ENCODE measurements at places on chromosomes 2 and 18.

DNA sequence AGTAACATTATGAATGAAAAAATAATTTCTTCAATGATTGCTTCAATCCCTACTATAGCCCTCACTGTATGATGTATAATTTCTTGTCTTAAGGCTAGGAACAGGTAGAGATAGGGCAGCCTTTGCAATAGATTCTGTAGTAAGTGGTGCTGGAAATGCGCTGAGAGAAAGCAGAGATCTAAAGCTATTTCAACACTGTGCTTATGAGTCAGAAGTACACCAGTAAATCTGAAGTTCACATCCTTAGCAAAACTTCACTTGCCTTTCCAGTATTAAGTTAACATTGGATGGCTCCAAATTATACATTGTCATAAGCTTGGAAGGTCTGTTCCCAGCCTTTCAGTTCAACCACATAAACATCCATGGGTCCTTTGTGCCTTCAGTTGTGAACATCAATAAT is 178.2 kb upstream of the EPHA4 start:
- no peak for DNase-seq

GRCh38 chr2:239793086-239793485 is 232.1 kb downstream of the NDUFA10 start:
- no peak for DNase-seq

DNA sequence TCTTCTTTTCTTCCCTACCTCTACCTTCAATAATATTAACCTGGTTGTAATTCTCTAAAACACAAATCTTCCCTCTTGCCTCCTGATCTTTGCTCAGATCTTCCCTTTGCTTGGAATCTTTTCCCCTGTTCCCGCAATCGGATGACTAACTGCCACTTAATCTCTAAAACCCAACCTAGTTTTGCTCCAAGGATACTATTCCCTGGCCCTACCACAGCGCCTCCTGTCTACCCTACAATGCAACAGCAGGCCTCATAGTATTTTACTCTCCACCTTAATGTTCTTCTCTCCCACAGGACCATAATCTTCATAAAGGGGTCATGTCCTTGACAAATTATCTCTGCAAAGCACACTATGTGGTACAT is 246.8 kb upstream of the TNP1 start:
- no peak for DNase-seq

- DNase-seq, result no peak
These were observed 39.2 kb downstream of the GREB1 start for GRCh38 chr2:11572996-11573395.

- DNase-seq, result no peak
These were observed 122.5 kb upstream of the HDAC4 start for GRCh38 chr2:239523147-239523953.

GRCh38 chr2:224909885-224910573 is 132.2 kb downstream of the DOCK10 start:
- DNase-seq, result peak; percentile 45

GRCh38 chr2:143899987-143900386 is 619.9 kb downstream of the ZEB2 start:
- DNase-seq, result no peak

DNA sequence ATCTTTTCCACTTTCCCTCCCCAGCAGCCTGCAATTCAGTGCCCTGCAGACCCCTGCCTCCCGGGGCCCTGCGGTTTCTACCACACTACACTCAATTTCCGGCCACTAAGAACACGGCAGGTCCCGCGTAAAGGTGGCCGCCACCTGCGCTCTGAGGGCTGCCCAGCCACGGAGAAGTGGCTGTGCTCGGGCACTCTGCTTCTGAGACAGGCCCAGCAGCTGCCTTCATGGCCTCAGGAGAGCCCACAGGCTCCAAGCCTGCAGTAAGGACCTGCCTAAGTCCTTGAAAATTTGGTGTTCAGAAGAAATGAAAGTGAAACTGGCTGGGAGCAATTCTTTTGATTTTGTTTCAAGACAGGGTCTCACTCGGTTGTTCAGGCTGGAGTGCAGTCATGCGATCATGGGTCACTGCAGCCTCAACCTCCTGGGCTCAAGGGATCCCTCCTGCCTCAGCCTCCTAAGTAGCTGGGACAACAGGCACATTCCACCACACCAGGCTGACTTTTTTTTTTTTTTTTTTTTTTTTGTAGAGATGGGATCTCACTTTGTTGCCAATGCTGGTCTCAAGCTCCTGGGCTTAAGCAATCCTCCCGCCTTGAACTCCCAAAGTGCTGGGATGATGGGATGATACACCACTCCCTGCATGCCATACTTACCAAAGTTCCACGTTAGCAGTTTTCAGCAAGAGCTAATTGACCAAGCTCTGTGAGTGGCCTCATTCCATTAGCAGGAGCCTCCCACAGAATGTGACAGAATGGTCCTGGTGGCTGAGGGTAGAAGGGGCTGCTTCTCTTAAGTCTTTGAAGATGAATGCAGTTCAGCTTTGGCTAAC is 14.6 kb upstream of the ALPP start:
- no peak for DNase-seq

- DNase-seq, result no peak
These were observed 83.4 kb downstream of the XDH start for GRCh38 chr2:31331156-31331555.

Data from NCI-H345 (cell line).